ENCODE measurements at places on chromosomes 11 and 22.

GRCh38 chr11:96130061-96130620, 206.2 kb upstream of the MTMR2 start:
- DNase-seq: no peak

DNA sequence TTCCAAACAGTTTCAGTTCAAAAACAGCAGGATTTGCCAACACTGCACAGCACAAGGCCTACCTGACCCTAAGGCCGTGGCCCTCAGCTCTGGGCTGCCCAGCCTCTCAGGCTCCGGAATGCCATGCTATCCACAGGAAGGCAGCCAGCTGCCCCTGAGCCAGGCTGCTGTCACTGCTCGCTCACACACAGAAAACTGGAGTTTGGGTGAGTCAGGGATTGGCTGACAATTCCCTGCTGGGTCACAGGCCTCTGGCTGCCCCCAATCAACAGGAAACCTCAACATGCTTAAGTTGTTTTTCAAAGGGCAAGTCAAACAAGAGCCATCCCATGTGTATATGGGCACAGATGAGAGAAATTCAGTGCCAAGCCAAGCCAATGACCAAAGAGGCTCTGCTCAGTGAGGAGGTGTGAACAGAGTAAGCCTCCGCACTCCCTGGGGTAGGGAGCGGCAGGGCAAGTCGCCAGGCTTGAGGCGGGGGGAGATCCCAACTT, 50.2 kb downstream of the RPL27A start:
- peak; percentile 93 for DNase-seq

GRCh38 chr22:28799606-28800307, 612 bp downstream of the XBP1 start:
- DNase-seq: peak; percentile 76

- DNase-seq: no peak
Observed at GRCh38 chr11:123373754-123374621, 56.1 kb upstream of the GRAMD1B start.

DNA sequence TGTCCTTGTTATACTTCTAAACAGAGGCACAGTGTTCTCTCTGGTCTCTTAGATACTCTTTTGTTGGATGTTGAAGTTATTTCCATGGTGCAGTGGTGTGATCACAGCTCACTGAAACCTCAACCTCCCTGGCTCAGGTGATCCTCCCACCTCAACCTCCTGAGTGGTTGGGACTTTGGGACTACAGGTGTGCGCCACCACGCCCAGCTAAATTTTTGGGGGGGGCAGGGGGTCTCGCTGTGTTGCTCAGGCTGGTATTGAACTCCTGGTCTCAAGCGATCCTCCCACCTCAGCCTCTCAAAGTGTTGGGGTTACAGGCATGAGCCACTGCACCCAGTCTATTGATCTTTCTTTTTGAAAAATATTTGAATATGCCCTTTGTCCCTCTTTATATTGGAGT, 14.9 kb downstream of the ZNF74 start:
- DNase-seq: no peak

GRCh38 chr11:127862406-127862805, 725.0 kb downstream of the ETS1 start:
- DNase-seq: peak; percentile 59

- DNase-seq: no peak
Observed at GRCh38 chr11:123143476-123143875, 51.6 kb downstream of the CLMP start.

GRCh38 chr11:78583889-78584288, 9.2 kb upstream of the NARS2 start:
- no peak for DNase-seq

DNA sequence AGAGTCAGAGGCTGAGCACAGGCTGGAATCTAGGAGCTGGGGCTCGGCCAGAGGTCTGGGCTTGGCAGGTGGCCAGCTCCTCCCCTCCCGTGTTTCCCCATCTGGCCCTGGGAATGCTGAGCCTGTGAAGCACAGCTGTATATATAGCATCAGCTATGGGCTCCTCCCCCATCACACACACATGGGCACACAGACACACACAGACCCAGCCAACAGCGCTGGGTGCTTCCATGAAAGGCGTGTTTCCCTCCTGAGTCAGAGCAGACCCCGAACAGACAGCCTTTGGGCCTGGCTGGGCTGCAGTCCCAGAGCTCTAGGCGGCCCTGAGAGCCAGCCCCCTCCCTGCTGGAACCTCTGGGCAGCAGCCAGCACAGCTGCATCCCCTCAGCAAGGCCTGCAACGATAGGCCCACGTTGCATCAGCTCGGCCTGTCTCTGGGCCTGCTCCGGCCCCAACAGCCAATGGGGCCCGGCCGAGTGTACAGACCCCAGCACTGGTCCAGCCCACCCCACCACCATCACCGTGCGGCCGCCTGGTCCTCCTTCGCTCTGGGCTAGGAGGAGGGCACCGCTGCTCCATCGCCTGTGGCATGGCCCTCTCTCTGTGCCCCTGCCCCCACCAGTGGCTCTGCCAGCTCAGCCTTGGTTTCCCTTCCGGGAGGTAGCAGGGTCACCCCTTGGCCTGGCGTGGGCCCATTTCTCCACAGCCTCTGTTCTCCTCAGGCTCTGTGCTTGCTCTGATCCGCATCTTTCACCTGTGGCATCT, 7.6 kb upstream of the SERPINH1 start:
- peak; percentile 100 for DNase-seq

GRCh38 chr11:47257517-47258316, at the start of gene NR1H3:
Gene NR1H3 (plus strand): TSS chr11:47257996. CDS start chr11:47259217, 1,221 bp downstream.
- peak; percentile 77 for DNase-seq

Data from EH (cell line).